ENCODE measurements at places on chromosomes 1 and 21. TPM values are rescaled to one million over a fixed set of nuclear protein-coding genes. Genes with fewer than 3 reads are reported as not detected.

Gene PLA2G2F
- 0.40 TPM for polyA plus RNA-seq

Gene ADAMTS5
- polyA plus RNA-seq = 22.4 TPM

Gene ORC1
- polyA plus RNA-seq = 5.9 TPM

Gene CLCA4
- polyA plus RNA-seq = not detected

Gene SELE
- 0.86 TPM for polyA plus RNA-seq

All from left renal cortex interstitium (tissue), 4 donors.